T-cell (primary cell): ENCODE measurements at places on chromosomes 1 and 21.

DNA sequence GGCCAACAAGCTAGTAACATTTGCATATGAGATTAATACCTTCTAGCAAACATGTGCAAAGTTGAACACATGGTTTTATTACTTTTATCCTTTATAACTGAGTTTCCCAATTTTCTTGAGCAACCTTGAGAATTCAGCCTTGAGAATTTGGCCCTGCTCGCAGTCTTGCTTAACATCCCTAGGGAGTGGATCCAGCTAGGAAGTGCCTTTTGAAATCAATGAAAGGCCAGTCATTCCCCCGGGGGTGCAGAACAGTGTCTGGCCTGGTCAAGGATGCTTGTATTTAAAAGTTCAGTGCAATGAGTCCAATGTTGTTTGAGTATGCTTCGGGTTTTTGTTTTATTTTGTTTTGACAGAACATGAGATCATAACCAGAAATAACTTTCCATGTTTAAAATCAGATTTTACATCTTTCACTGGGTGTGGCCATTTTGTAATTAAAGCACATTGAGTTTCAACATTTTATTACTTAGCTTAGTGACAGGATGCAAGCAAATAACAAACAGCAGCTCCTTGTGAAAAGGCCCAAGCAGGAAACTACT, 16.7 kb downstream of the PALMD start:
- no peak for DNase-seq

GRCh38 chr1:161115132-161115711, 2.6 kb downstream of the PFDN2 start:
- DNase-seq, result no peak

- DNase-seq, result peak; percentile 71
These were observed 8.8 kb upstream of the FGR start for GRCh38 chr1:27643600-27644368.

- DNase-seq, result no peak
These were observed 1.2 kb upstream of the LHX9 start for GRCh38 chr1:197915862-197916499.

DNA sequence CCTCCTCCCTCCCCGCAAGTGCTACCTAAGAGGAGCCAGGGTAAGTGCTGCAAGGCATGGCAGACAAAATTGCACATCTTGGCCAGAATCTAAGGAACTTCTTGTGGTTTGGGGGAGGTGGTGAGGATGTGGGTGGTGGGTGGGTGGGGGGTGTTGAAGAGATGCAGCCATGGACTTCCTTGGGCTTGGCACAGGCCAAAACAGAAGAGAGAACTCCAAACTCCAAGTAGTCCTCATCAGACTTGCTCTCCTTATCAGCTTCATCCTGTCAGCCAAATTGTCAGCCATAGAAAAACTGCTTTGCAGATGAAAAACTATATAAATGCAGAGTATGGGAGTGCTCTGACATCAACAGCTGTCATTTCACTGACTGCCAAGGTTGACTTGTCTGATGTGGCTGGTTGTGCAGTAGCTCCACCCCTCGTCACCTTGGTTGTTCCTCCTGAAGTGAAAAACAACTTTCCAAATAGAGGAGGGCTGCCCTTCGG, 7.1 kb downstream of the AMIGO1 start:
- peak; percentile 66 for DNase-seq

DNA sequence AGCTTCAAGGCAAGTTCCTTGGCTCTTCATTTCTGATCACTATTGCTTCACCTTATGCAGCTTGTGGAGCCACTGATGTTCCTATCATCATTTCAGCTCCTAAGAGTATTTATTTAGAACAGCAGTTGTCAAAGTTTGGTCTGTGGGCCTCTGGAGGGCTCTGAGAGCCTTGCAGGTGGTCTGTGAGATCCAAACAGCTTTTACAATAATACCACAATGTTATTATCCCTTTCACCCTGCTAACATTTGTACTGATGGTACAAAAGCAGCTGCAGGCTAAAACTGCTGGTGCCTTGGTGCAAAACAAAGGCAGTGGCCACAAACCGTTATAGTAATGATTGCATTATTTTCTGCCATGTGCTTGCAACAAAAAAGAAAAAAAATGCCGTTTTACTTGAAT, 33.8 kb downstream of the PATJ start:
- no peak for DNase-seq

- no peak for DNase-seq
These were observed 32.2 kb upstream of the SLC2A1 start for GRCh38 chr1:42990757-42991346.

- no peak for DNase-seq
These were observed 99.8 kb downstream of the PTPN14 start for GRCh38 chr1:214451596-214451995.

GRCh38 chr1:25772692-25773245, 27.2 kb upstream of the SELENON start:
- DNase-seq, result no peak

GRCh38 chr1:230465691-230466090, 39.6 kb upstream of the PGBD5 start:
- no peak for DNase-seq
